T-helper 2 cell treated with Interferon-gamma antibody and Interleukin-4, amounts not matched to agents 5 μg/mL and 100 μg/mL, for 36 hours (primary cell): ENCODE measurements at places on chromosomes 4 and X.

DNA sequence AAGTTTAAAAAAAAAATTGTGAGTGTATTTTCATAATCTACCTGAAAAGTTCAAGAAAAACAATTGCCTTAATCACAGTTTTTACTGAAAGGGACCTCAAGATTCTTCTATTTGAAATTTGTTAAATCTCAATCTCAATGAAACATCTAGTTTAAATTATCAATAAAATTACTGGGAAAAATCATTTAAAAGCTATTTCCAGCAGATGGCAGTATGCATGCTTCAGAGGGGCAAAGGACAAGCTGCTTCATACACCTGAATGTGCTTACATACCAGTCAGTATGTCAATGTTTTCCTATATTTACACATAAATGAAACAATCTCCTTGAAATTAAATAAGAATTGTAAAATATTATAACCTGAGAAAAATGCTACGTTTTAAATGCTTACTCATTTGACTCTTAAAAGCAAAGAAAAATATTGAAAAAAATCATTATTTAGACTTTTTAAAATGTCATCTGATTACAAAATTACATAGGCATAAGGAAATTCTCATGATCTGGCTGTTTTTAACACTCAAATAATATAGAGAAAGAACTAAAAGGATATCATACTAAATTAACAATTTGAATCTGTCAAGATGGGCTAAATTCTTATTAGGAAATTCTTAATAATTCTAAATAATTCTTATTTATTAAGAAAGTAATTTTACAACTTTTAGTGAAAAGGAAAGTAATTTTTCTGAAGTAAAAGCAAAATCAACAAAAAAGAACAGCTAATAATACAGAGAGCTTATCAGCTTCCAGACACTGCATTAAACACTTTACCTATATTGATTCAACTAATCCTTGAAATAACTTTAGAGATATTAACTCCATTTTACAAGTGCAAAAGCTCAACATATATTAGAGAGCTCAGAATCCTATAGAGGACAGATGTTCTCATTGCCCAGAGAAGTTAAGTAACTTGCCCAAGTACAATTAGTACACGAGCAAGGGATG is 242.1 kb downstream of the ADAMTS3 start:
- no peak overlapping the region for H3K4me3 ChIP-seq
- no peak for DNase-seq
- H3K4me1 ChIP-seq = no peaks in the 10 kb centered on the region
- H3K27ac ChIP-seq = no peak overlapping the region
- no peaks in the 10 kb centered on the region for H3K27me3 ChIP-seq
- H3K36me3 ChIP-seq = no peaks in the 10 kb centered on the region

GRCh38 chrX:111098874-111099273 is 2.9 kb downstream of the PAK3 start:
- peaks cover 16% of the 10 kb centered on the region for H3K4me1 ChIP-seq
- peaks cover 15% of the 10 kb centered on the region for H3K27me3 ChIP-seq
- H3K36me3 ChIP-seq = no peaks in the 10 kb centered on the region
- H3K4me3 ChIP-seq = peak overlapping the region; percentile 36
- H3K27ac ChIP-seq = no peak overlapping the region

- DNase-seq = no peak
- H3K4me3 ChIP-seq = no peak overlapping the region
- H3K27me3 ChIP-seq = no peaks in the 10 kb centered on the region
These were observed 81.8 kb downstream of the F11 start for GRCh38 chr4:186347743-186348142.

DNA sequence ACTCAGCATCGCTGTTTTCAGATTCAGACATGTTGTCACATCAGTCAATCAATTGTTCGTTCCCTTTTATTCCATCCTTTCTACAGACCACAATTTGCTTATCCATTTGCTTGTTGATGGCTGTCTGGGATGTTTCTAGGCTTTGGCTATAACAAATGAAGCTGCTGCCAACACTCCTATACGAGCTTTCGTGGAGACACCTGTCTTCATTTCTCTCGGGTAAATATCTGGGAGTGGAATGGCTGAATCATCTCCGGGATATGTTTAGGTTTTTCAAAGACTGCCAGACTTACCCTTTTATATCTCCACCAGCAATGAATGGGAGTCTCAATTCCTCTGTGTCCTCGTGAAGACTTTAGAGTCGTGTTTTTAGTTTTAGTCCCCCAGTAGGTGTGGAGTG is 118.9 kb downstream of the SORCS2 start:
- no peaks in the 10 kb centered on the region for H3K36me3 ChIP-seq
- DNase-seq = no peak
- H3K4me1 ChIP-seq = no peaks in the 10 kb centered on the region
- H3K4me3 ChIP-seq = no peak overlapping the region

- no peaks in the 10 kb centered on the region for H3K4me1 ChIP-seq
- no peak overlapping the region for H3K4me3 ChIP-seq
- no peak for DNase-seq
- peaks cover 37% of the 10 kb centered on the region for H3K27me3 ChIP-seq
- no peaks in the 10 kb centered on the region for H3K36me3 ChIP-seq
- H3K27ac ChIP-seq = no peak overlapping the region
These were observed 706 bp downstream of the DUSP9 start for GRCh38 chrX:153647461-153648357.

- DNase-seq = no peak
- H3K4me1 ChIP-seq = peaks cover 12% of the 10 kb centered on the region
- H3K27me3 ChIP-seq = peaks cover 27% of the 10 kb centered on the region
- H3K27ac ChIP-seq = no peak overlapping the region
- H3K36me3 ChIP-seq = no peaks in the 10 kb centered on the region
These were observed 30.1 kb upstream of the GPRIN3 start for GRCh38 chr4:89337681-89338080.

- H3K27ac ChIP-seq = no peak overlapping the region
- H3K4me3 ChIP-seq = no peak overlapping the region
- DNase-seq = no peak
- H3K4me1 ChIP-seq = no peaks in the 10 kb centered on the region
- H3K36me3 ChIP-seq = no peaks in the 10 kb centered on the region
- H3K27me3 ChIP-seq = peaks cover 2% of the 10 kb centered on the region
These were observed 2.6 kb upstream of the ZFP42 start for GRCh38 chr4:187992971-187993370.

GRCh38 chr4:113221990-113222389 is 172.5 kb downstream of the ANK2 start:
- H3K36me3 ChIP-seq = no peaks in the 10 kb centered on the region
- H3K4me1 ChIP-seq = no peaks in the 10 kb centered on the region
- DNase-seq = no peak
- peaks cover 5% of the 10 kb centered on the region for H3K27me3 ChIP-seq
- H3K4me3 ChIP-seq = no peak overlapping the region
- no peak overlapping the region for H3K27ac ChIP-seq

DNA sequence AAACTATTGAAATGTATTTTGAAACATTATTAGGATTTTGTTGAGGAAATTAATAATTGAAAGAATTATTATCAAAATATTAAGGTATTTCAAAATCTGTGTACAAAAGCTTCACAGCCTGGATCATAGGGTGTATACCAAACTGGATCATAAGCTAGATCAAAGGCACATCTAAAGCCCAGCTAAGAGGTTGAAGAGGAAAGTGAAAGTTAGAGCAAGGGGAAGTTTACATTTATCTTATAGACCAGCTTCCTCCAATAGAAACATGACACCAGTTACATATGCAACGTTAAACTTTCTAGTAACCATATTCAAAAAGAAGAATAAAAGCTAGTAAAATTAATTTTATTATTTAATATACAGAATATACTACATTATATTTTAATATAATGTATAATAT is 227.2 kb upstream of the BMP3 start:
- DNase-seq = no peak
- no peak overlapping the region for H3K27ac ChIP-seq
- no peaks in the 10 kb centered on the region for H3K4me1 ChIP-seq
- no peaks in the 10 kb centered on the region for H3K27me3 ChIP-seq
- H3K36me3 ChIP-seq = no peaks in the 10 kb centered on the region
- no peak overlapping the region for H3K4me3 ChIP-seq

DNA sequence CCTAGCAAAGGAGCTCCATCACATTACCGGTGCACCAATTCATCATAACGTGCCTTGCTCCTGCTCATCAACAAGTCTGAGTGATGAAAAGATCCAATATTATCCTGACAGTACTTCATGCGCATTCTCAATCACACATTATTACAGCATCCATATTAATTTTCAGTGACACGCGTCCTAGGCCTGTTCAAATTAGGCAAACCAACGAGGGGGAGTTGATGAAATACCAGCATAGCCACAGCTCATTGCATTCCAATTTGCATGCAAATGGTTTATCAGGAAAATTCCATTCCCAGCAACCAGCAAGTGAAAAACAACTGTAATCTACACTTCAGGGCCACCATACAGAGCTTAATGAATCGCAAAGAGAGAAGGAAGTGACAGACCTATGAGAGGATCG is 236.9 kb downstream of the DCLK2 start:
- DNase-seq = no peak
- H3K27ac ChIP-seq = no peak overlapping the region
- no peaks in the 10 kb centered on the region for H3K36me3 ChIP-seq
- peaks cover 7% of the 10 kb centered on the region for H3K4me1 ChIP-seq
- H3K27me3 ChIP-seq = no peaks in the 10 kb centered on the region

- no peaks in the 10 kb centered on the region for H3K27me3 ChIP-seq
- H3K4me1 ChIP-seq = no peaks in the 10 kb centered on the region
- no peak for DNase-seq
These were observed 2.4 kb downstream of the TFDP3 start for GRCh38 chrX:133215747-133216146.

DNA sequence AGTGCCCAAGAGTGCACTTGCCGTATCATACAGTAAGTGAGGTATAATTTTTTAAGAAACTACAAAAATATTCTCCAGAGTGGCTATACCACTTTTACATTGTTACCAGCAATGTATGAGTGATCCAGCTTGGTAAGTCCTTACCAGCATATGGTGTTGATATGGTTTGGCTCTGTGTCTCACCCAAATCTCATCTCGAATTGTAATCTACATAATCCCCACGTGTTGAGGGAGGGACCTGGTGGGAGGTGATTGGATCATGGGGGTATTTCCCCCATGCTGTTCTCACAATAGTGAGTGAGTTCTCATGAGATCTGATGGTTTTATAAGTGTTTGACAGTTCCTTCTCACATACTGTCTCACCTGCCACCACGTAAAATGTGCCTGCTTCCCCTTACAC is 44.8 kb downstream of the RBMX start:
- no peak overlapping the region for H3K27ac ChIP-seq
- H3K4me1 ChIP-seq = peaks cover 7% of the 10 kb centered on the region
- DNase-seq = no peak
- H3K4me3 ChIP-seq = no peak overlapping the region
- no peaks in the 10 kb centered on the region for H3K27me3 ChIP-seq

- H3K27ac ChIP-seq = no peak overlapping the region
- H3K27me3 ChIP-seq = no peaks in the 10 kb centered on the region
- no peaks in the 10 kb centered on the region for H3K4me1 ChIP-seq
- H3K4me3 ChIP-seq = no peak overlapping the region
These were observed 370.6 kb downstream of the MAGEB5 start for GRCh38 chrX:26586570-26586969.

DNA sequence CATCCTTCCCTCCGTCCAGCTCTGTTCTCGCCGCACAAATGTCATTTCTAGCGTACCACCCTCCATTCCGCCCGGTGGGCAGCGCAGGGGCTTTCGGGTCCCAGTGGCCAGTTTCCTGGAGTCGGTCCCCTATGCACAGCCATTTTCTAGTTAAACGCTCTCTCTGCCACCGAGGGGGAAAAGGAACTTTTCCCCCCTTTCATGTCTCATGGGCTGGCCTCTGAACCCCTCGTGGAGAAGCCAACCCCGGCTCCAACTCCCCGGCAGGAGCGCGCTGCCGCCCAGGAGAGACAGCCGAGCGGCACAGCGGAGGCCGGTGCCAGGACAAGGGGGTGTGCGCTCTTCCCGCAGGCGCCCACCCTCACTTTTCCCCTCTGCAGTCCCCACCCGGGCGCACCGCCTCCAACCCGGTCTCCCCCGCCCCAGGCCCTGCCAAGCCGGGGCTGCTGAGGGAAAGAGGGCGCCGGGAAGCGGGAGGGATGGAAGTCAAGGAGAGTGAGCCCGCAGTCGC is 662 bp downstream of the APBB2 start:
- H3K27ac ChIP-seq = no peak overlapping the region
- H3K36me3 ChIP-seq = no peaks in the 10 kb centered on the region
- H3K4me3 ChIP-seq = peak overlapping the region; percentile 64
- DNase-seq = no peak

GRCh38 chr4:141240259-141240658 is 19.6 kb downstream of the ZNF330 start:
- H3K4me1 ChIP-seq = no peaks in the 10 kb centered on the region
- DNase-seq = no peak
- no peaks in the 10 kb centered on the region for H3K36me3 ChIP-seq
- peaks cover 7% of the 10 kb centered on the region for H3K27me3 ChIP-seq
- no peak overlapping the region for H3K27ac ChIP-seq

- DNase-seq = no peak
- H3K27me3 ChIP-seq = no peaks in the 10 kb centered on the region
- no peak overlapping the region for H3K4me3 ChIP-seq
- H3K4me1 ChIP-seq = no peaks in the 10 kb centered on the region
- H3K36me3 ChIP-seq = no peaks in the 10 kb centered on the region
These were observed 42.2 kb downstream of the ACOX3 start for GRCh38 chr4:8398347-8398746.

DNA sequence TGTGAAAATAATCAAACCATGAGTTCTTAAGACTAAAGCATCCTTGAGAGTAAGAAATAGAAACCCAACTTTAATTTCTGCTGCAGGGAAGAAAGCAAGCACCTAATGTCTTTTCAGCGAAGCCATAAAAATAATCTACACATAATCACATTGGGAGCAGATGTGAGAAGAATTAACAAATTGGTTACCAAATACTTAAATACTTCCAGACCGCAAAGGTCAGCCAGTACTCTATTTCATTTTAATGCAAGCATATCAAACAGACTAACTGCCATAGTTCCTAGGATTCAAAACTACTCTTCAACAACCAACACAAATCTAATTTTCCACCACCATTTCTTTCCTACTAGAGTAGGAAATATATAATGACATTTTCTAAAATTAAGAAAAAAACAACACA is 144.8 kb upstream of the SLIT2 start:
- no peaks in the 10 kb centered on the region for H3K27me3 ChIP-seq
- no peaks in the 10 kb centered on the region for H3K36me3 ChIP-seq
- no peak for DNase-seq
- no peaks in the 10 kb centered on the region for H3K4me1 ChIP-seq
- no peak overlapping the region for H3K4me3 ChIP-seq
- H3K27ac ChIP-seq = no peak overlapping the region

- peak; percentile 50 for DNase-seq
- peak overlapping the region; percentile 24 for H3K4me3 ChIP-seq
- H3K27ac ChIP-seq = peak overlapping the region; percentile 15
- H3K27me3 ChIP-seq = peaks cover 6% of the 10 kb centered on the region
These were observed 601 bp upstream of the FGFBP2 start for GRCh38 chr4:15963576-15963975.

DNA sequence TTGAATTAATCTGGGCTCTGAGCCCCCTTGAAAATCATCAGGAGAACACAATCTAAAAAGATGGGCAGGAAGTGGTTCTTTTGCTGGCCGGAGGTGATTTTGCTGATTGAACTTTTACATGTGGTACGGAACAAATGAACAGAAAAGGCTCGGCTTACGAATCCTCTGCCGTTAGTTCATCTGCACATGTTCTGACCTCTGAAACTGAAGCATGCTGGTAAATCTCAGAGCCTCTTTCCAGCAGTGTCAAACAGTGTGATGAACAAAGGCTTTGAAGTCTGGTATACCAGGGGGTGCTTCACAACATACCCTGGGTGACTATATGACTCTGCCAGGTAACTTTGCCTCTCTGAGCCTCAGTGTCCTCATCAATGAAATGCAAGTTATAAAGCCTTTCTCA is 194.2 kb upstream of the C1QTNF7 start:
- no peaks in the 10 kb centered on the region for H3K27me3 ChIP-seq
- DNase-seq = peak; percentile 23
- H3K4me3 ChIP-seq = peak overlapping the region; percentile 72
- peak overlapping the region; percentile 2 for H3K27ac ChIP-seq
- H3K36me3 ChIP-seq = no peaks in the 10 kb centered on the region

- peaks cover 2% of the 10 kb centered on the region for H3K27me3 ChIP-seq
- no peaks in the 10 kb centered on the region for H3K4me1 ChIP-seq
- H3K27ac ChIP-seq = no peak overlapping the region
- no peak overlapping the region for H3K4me3 ChIP-seq
These were observed 89.4 kb downstream of the GABRB1 start for GRCh38 chr4:47120783-47121182.
